ENCODE measurements at places on chromosomes 2 and 18. TPM values are rescaled to one million over a fixed set of nuclear protein-coding genes. Genes with fewer than 3 reads are reported as not detected.

The MROH2A gene
- total RNA-seq: not detected

The SPP2 gene
- total RNA-seq: not detected

DNA sequence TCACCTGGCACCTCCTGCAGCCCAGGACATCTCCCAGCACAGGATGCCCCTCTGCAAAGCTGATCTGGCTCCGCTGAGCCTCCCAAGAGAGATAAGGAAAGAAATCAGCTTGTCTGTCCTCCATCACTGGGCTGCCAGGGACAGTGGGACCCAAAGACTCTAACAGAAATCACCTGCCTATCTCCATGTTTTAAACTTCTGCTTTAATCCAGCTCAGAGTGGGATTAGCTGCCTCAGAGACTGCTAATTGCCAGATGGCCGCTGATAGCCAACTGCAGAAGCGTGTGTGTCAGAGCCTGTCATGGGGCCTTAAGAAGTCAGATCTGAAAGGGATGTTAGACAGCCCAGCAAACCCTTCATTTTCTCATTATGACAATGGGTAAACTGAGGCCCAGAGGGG is 389.4 kb upstream of the KLHL29 start:
- no peak for DNase-seq
- no peaks in the 10 kb centered on the region for H3K27me3 ChIP-seq
- no peak overlapping the region for H3K4me3 ChIP-seq
- no peaks in the 10 kb centered on the region for H3K36me3 ChIP-seq
- no peaks in the 10 kb centered on the region for H3K4me1 ChIP-seq
- no peak overlapping the region for H3K27ac ChIP-seq

GRCh38 chr18:34509879-34510586 is 200.1 kb upstream of the DTNA start:
- no peaks in the 10 kb centered on the region for H3K4me1 ChIP-seq
- H3K27me3 ChIP-seq: no peaks in the 10 kb centered on the region
- H3K27ac ChIP-seq: no peak overlapping the region
- DNase-seq: no peak
- no peaks in the 10 kb centered on the region for H3K36me3 ChIP-seq

DNA sequence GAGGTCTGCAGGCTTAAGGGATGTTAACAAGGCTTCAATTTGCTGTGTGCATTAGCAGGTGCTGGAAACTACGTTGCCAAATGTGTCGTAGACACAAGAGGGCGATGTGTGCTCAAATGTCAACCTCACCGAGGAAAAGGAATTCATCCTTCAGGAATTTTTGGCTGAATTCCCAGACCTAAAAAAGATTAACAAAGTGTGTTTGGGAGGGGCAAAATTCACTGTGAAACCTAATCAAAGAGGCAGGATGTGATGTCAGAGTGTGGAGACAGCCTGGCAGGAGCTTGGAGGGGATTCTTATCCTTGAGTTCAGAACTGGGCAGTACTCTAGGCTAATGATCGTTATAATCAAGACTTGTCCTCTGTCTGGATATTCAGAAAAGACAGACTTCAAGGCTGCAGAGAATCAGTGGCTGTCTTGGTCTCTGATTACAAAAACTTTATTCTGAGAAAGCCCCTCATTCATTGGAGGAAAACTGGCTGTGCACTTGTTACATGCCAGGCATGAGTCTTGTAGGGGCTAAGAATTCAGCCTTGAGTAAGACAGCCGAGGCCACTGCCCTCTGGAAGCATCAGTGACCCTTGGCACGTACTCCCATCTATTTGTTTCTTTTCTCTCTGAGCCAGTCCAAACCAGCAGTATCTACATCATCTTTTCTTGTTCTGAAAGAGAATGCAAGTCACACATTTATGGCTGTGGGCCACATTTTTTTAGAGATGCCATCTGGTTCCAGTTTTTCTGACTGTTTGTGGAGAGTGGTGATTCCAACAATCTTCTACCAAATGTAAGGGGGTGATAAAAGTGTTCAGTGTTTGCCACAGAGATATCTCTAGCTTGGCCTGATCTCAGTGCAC is 18.7 kb upstream of the SCYGR1 start:
- no peaks in the 10 kb centered on the region for H3K27me3 ChIP-seq
- H3K4me1 ChIP-seq: peaks cover 10% of the 10 kb centered on the region
- H3K27ac ChIP-seq: peak overlapping the region; percentile 67
- no peak overlapping the region for H3K4me3 ChIP-seq
- H3K36me3 ChIP-seq: no peaks in the 10 kb centered on the region

DNA sequence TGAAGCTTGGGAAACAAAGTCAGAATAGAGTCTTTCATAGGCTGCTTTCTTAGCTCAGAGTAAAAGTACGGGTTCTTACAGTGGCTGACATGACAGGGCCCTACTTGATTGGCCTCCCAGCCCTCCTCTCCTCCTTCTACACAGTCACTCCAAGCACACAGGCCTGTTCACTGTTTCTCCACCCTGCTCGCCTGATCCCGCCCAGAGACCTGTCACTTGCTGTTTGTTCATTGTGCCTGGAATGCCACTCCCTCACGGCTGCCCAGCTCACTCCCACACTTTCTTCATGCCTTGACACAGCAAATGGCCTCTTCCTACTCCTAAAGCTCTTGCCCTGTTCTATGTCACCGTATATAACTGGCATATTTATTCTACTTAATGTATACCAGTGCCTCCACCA is 104.8 kb downstream of the MAP4K4 start:
- H3K27ac ChIP-seq: no peak overlapping the region
- H3K36me3 ChIP-seq: peaks cover 3% of the 10 kb centered on the region
- H3K4me1 ChIP-seq: peaks cover 54% of the 10 kb centered on the region
- no peaks in the 10 kb centered on the region for H3K27me3 ChIP-seq
- no peak overlapping the region for H3K4me3 ChIP-seq

- H3K27me3 ChIP-seq: no peaks in the 10 kb centered on the region
- no peak overlapping the region for H3K4me3 ChIP-seq
- H3K4me1 ChIP-seq: peaks cover 31% of the 10 kb centered on the region
- no peak overlapping the region for H3K27ac ChIP-seq
- DNase-seq: peak; percentile 15
These were observed 49.9 kb downstream of the TCF7L1 start for GRCh38 chr2:85183076-85183475.

GRCh38 chr2:144937066-144937465 is 417.1 kb upstream of the ZEB2 start:
- no peaks in the 10 kb centered on the region for H3K36me3 ChIP-seq
- no peak overlapping the region for H3K4me3 ChIP-seq
- no peaks in the 10 kb centered on the region for H3K27me3 ChIP-seq
- peak overlapping the region; percentile 57 for H3K27ac ChIP-seq
- no peaks in the 10 kb centered on the region for H3K4me1 ChIP-seq
- no peak for DNase-seq

- H3K27ac ChIP-seq: peak overlapping the region; percentile 95
- peaks cover 51% of the 10 kb centered on the region for H3K4me1 ChIP-seq
- DNase-seq: no peak
- peak overlapping the region; percentile 79 for H3K4me3 ChIP-seq
These were observed 1.0 kb upstream of the PRKD3 start for GRCh38 chr2:37325625-37326071.

DNA sequence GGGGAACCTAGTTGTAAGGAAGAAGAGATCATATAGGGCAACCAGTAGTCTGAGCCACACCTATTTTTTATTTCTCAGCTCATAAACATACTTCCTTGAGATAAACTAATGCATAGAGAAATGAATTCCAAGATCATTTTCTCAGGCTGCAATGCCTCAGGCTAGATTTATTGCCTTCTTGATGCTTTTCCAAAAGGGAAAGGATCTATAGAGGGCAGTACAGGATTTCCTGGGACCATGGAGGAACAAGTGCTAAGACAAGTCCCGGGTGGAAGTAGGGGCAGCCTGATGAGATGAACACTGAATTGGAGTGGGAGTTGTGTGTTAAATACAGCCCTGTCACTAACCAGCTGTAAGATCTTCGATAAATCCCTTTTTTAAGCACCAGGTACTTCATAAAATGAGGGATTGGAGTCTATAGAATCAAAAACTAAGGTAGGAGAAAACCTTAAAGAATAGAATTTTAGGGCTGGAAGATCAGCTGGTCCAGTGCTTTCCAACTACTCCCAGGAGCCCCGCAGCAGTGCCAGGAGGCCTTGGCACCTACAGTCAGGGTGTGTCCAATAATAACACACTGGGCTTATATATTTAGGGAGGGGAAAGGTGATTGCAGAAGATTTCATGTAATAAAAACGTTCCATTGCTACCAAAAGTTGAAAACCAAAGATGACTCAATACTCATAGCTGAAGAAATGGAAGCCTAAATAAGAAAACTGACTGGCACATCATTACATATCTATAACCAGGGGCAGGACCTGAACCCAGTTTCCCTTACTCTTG is 58.1 kb downstream of the SERTAD2 start:
- peaks cover 34% of the 10 kb centered on the region for H3K36me3 ChIP-seq
- H3K27me3 ChIP-seq: no peaks in the 10 kb centered on the region
- DNase-seq: no peak

DNA sequence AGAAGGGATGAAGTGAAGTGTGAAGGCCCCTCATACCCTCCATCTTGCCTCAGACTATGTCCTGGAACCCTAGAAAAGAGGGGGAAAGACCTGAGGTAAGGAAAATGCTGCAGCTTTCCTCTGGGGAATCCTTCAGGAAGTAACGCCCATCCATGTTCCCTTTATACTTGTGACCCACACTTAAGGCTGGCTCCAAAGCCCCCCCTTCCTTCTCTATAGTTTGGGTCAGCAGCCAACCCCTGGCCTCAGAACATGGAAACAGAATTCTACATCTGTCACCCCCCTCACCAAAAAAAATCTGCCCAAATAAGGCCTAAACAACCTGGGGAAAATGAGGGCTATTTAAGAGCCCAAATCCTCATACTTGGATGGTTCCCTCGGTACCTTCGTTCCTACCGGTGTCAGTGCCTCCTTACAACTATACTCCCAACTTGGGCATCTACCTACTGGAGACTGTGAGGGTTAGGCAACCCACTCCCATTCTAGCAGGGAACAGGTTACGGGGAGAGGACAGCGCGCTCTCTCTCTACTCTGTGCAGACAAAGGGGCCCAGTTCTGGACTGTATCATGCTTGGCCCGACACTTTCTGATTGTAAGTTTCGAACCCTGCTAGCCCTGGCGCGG is 689 bp downstream of the OST4 start:
- peaks cover 88% of the 10 kb centered on the region for H3K4me1 ChIP-seq
- H3K27me3 ChIP-seq: no peaks in the 10 kb centered on the region
- peak overlapping the region; percentile 94 for H3K27ac ChIP-seq
- peak; percentile 51 for DNase-seq
- H3K4me3 ChIP-seq: peak overlapping the region; percentile 94

All from spleen (tissue), 13 donors.